ENCODE measurements at places on chromosomes 16 and 17.

DNA sequence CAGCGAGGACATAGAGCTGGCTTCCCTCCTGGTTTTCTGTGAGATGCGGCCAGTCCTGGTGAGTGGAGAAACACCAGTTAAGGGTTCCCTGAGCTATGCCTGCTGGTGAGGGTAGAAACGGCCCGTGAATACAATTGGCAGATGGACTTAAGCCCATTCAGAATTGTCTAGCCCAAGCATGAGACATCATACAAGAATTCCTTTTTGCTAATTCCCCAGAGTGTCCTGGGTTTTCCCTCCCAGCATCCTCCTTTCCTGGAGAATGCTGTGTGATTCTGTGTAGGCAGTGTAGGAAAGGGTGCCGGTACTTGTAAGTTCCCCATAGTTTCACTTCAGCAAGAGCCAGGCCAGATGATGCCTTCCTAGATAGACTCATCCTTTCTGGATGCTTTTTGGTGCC is 65.1 kb downstream of the SDR42E1 start:
- DNase-seq: no peak

GRCh38 chr16:56883586-56883985 is 18.6 kb downstream of the SLC12A3 start:
- no peak for DNase-seq

- no peak for DNase-seq
These were observed 4.6 kb downstream of the GAN start for GRCh38 chr16:81319221-81319912.

GRCh38 chr17:12549499-12550041 is 116.1 kb upstream of the MYOCD start:
- no peak for DNase-seq

- DNase-seq: no peak
These were observed 17.6 kb downstream of the ACSF3 start for GRCh38 chr16:89111263-89111662.

GRCh38 chr17:68006797-68007196 is 10.5 kb upstream of the C17orf58 start:
- DNase-seq: no peak

GRCh38 chr17:72116661-72117521 is 3.9 kb upstream of the SOX9 start:
- DNase-seq: no peak

GRCh38 chr17:57941384-57942370 is 13.5 kb downstream of the CUEDC1 start:
- DNase-seq: no peak

GRCh38 chr16:79288066-79288465 is 312.5 kb downstream of the MAF start:
- no peak for DNase-seq

DNA sequence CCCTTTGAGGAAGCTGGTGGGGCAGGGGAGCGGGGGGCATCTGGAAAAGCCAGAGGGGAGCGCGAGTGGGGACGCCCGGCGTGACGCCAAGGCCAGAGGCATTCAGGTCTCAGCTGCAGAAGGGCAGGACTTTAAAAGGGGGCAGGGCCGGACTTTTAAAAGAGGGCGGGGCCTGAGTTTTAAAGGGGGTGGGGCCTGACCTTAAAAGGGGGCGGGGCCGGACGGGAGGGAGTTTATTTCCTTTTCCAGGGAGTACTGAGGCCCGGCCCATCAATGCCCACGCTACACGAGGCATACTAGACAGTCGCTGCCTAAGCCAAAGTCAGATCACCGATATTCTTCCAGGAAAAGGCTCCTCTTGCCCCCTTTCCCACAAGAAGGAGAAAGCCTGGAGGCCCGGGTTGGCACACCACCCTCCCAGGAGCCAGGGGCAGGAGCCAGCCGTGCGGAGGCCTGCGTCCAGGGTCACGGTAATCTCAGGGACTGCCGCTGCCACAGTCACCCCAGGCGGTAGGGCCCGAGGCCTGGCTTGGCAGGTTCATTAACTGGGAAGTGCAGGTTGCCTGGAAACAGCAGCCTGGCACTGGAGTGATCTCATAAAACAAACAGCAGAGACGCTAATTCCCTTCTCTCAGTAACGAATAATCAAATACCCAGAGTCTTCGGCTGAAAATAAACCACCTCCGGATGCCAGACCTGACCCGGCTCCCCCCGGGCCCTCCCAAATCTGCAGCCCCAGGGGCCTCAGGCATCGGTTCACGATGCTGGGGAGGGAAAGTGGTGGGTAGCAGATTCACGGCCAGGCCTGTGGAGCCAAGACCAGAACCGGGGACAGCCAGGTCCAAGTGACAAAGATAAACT is 90.7 kb downstream of the TIMM22 start:
- DNase-seq: no peak

DNA sequence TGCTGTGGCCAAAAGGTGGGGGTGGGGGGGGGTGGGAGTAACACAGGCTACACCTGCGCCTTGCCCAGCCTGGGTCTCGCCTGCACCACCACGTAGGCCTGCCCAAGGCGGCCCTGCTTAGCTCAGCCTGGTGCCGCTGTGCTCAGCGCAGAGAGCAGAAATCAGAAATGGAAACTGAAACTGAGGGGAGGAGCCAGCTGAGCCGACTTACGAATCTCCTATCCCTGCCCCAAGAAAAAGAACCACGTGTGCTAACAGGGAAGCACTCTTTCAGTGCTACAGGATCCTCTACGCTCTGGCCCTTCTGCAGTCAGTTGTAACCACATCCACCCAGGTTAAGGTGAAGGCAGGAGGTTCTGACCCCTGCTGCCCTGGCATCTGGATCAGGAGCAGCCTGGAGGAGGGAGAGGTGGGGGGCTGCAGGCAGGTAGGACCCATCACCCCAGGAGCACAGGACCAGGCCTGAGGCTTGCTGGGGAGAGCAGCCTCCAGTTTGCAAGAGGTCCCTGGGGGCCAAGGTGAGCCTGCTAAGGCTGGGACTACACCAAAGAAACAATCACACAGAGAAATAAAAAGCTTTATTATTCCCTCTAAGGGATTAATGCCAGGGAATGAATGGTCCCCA is at the start of gene DHX58:
TSS of gene DHX58 (minus strand) at position 163 of the 625 bp plus-strand sequence. CDS start 822 bp downstream, outside the sequence.
- peak; percentile 70 for DNase-seq

- DNase-seq: no peak
These were observed 8.4 kb upstream of the SHCBP1 start for GRCh38 chr16:46629331-46630219.

DNA sequence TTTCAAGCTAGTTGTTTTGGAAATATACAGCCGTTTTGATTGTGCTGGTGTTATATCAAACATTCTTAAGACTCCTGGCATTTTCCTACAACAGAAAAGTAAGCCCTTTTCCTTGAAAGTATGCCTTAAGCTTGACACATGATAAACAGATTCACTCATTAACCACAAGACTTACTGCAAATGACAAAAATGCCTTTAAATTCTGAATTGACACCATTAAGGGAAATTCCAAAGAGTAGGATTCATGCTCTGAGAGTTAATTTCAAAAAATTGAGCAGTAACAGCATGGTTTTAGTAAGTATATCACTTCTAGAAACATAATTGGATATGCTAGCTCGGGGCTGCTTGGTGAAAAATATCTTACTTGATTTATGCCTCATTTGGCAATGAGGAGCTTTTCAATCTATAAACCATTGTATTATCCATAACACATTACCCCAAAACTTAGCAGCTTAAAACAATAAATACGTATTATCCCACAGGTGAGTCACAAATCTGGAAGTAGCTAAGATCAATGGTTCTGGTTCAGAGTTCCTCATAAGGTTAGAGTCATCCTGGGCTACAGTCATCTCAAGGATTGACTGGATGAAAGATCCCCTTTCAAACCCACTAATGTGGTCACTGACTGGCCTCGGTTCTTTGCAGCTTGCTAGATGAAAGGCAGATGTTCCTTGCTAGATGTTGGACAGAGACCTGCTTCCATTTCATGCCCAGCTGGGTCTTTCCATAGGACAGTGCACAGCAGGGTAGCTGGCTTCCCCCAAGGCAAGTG is 8.2 kb upstream of the PHAF1 start:
- DNase-seq: no peak

- no peak for DNase-seq
These were observed 17.2 kb downstream of the IQCK start for GRCh38 chr16:19735074-19735867.

GRCh38 chr16:50096791-50097190 is 31.0 kb downstream of the HEATR3 start:
- DNase-seq: no peak

DNA sequence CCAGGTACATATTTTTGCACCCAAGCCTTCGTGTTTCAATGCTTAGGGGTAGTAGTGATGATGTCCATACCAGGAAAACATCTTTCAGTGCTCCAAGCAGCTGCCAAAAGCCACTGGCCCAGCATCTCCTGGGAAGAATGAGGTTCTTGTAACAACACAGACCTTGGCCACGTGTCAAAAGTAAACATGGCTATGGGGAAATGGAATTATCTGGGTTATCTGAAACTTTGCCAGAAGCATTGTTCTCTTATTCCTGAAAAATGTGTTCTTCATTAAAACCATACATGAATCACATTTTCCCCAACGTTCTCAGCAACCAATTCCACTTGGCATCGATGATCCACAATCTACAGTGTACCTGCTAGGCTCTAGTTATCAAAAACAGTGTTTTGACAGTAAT is 524.2 kb upstream of the EEF2KMT start:
- no peak for DNase-seq

DNA sequence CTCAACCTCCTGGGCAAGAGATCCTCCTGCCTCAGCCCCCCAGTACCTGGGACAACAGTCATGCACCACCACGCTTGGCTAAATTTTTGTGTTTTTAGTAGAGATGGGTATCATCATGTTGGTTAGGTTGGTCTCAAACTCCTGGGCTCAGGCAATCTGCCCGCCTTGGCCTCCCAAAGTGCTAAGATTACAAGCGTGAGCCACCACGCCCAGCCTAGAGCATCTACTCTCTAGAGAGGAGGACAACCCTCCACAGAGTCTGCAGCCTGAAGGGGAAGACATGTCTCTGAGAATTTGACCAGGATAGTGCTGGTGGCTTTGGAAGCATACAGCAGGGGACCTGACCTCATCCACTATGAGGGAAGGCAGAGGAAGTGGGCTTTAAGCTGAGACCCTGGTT is 4.7 kb upstream of the GRB2 start:
- DNase-seq: no peak

GRCh38 chr16:978403-978802 is 3.2 kb upstream of the SOX8 start:
- DNase-seq: no peak

DNA sequence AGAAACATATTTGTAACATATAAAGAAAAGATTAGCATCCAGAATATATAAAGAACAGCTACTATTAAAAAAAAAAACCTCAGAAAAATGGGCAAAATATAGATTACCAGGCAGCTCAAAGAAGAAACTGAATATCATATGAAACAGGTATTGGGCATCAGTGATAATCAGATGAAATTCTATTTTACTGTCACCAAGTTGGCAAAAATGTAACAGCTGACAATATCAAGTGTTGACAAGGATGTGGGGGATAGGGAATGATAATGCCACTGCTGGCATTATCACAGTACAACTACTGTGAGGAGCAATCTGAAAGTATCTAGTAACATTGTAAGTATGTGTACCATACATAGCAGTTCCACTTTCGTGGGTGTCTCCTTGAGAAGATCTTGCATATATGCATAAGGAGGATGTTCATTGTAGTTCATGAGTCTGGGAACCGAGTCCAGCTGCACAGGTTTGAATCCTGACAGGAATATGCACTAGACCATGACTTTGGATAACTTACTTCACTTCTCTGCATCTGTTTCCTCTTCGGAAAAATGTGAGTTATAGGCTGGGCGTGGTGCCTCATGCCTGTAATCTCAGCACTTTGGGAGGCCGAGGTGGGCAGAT is 50.3 kb downstream of the LCMT1 start:
- DNase-seq: no peak

DNA sequence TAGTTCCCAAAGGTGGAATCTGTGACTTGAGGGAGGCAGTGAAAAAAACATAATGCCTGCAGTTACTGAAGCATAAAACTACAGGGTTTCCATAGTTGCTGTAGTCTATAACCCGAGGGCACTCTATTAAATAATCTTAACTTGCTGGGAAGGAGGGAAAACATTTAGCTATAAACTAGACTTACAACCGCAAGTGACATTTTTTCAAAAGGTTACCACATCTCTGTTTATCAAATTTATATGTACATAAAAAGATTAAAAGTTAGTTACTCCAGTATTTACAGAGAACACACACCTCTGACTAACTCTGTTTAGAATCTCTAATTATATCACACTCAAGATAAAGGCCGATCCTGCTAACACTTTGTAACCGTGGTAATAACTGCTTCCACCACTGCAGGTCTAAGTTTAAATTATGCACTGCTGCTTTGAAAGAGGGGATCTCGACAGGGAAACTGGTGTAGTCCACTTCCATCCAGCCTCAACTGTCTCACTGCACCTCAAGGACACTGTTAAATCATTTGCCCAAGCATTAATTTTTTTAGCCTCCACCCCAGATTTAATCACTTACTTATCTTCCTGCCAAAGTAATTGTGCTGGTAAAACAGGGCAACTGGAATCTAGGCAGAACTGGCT is 14.6 kb downstream of the KCNJ16 start:
- no peak for DNase-seq

GRCh38 chr16:73793260-73793659 is 503.4 kb upstream of the PSMD7 start:
- DNase-seq: no peak

DNA sequence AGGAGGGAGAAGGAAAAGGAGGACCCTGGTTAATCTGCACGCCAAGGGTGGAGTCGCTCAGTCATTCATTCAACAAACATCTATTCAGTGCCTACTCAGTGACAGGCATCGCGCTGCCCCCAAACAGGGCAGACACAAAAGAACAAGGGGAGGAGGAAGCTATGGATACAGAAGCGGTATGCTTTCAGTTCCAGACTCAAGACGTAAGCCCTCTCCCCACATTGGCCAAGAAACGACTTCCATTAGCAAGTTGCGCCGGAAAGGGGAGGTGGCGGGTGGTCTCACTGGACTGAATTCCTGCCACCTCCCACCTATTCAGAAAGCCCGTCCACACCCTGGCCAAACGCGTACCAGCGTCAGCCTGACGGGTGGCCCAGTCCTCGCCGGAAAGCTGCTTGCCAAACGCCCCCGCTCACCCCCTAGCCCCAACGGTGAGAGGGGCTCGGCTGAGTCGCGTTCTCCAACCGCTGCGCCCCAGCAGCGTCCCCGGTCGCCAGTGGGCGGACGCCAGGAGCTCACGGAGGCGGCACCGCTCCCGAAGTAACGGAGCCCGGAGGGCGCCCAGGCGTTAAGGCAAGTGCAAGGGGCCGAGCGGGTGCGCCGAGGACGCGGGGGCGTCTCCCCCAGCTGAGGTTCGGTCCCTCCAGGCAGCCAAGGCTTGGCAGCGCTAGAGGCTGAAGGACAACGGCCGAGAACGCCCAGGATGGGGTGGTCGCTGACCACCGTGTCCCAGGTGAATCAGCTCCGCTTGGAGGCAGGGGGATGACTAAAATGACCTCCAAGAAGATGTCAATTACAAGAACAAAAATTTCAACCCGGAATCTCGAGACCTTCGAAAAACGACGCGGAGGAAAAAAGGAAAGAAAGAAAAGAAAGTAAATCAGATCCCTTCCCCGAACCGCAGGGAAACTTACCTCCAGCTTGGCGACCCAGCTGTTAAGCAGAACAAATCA is 470.7 kb downstream of the SOX9 start:
- DNase-seq: no peak

GRCh38 chr16:68422396-68422960 is 25.8 kb downstream of the SMPD3 start:
- no peak for DNase-seq

GRCh38 chr17:48487221-48487620 is 43.6 kb downstream of the HOXB1 start:
- DNase-seq: no peak

GRCh38 chr16:89094252-89094879 is 714 bp downstream of the ACSF3 start:
- DNase-seq: peak; percentile 23

- no peak for DNase-seq
These were observed 115.6 kb downstream of the GNAO1 start for GRCh38 chr16:56306690-56307533.
